Stimulated activated CD4-positive, alpha-beta T cell treated with anti-CD3 and anti-CD28 coated beads, Interleukin-4, amount 100 ng/mL, for 4 hours (primary cell): ENCODE measurements at places on chromosomes 1 and 21.

DNA sequence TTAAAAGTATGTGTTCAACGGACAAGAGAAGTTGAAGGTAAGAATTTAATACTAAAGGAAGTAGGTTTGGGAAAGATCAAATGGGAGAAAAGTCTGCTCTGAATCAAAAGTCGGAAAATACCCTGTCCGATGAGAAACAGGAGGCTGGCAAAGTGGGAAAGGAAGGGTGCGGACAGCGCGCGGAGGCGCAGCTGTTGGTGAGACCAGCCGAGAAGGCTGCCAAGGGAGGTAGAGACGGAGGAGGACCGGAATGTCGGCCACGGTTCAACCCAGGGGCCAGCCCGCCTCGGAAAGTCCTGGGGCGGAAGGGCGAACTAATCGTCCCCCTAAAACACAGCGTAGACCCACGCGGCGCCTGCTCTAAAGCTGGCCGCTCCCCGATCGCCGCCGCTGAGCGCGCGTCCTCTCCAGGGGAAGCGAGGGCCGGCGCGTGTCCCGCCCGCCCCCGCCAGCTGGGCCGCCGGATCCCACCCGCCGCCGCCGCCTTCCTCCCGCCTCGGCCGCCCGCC, 639 bp upstream of the SPATA1 start:
- no peak for DNase-seq

DNA sequence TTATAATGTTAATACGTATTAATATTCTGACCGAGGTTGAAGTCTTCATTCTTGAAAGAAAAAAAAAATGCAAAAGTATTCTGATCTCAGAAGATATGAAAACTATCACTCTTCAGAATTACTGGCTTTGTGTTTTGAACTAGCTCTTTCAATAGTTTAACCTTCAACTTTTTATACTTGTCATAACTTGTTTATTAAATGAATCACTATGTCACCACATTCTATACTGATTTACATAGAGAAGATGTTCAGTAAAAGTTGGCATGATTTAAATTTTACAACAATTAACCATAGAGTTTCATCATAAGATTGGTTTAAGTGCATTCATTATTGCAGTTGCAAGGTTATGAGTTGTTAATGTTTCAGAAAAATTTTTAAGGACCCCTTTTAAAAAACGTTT, 57.3 kb downstream of the HS2ST1 start:
- no peak for DNase-seq

- no peak for DNase-seq
These were observed 41.3 kb upstream of the ENAH start for GRCh38 chr1:225694151-225694603.

DNA sequence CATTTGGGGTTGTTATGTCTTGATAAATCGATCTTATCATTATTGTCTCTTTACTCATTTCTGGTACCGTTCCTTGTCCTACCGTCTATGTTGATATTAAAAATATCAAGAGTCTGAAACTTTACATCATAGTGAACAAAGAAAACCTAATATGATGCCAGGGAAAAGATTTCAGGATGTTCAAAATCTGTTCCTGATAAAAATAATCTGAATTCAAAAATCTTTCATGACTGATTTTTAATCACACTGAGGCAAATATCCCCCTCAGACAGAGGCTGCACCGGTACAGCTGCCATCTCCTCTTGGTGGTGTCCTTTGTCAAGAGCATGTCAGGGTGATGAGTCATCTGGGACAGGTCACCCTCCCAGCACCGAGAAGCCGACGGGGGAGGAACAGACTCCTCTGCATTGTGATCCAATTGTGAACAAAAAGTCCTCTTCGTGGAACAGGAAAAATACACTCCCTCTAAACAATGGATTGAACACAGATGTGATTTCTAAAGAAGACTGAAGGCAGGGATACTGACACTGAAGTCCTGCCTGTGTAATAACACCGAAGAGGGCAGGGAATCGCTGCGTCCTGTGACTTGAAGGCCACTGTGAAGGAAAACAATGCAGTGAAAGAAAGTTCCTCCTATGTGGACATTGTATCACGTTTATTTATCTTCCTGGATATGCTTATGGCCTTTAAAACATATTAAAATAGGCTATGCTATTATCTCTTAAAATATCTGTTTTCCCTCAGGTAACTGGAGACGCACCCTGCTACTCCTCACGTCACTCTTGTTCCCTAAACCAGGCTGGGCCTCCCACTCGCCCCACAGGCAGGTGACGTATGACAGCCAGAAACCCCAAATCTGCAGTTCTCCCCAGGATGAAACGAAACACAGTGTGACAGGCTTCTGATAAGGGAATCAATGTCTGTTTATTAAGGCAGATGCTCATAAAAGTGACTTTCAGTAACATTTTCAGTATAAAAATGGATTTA, 4.3 kb upstream of the SPATC1L start:
- DNase-seq: no peak

DNA sequence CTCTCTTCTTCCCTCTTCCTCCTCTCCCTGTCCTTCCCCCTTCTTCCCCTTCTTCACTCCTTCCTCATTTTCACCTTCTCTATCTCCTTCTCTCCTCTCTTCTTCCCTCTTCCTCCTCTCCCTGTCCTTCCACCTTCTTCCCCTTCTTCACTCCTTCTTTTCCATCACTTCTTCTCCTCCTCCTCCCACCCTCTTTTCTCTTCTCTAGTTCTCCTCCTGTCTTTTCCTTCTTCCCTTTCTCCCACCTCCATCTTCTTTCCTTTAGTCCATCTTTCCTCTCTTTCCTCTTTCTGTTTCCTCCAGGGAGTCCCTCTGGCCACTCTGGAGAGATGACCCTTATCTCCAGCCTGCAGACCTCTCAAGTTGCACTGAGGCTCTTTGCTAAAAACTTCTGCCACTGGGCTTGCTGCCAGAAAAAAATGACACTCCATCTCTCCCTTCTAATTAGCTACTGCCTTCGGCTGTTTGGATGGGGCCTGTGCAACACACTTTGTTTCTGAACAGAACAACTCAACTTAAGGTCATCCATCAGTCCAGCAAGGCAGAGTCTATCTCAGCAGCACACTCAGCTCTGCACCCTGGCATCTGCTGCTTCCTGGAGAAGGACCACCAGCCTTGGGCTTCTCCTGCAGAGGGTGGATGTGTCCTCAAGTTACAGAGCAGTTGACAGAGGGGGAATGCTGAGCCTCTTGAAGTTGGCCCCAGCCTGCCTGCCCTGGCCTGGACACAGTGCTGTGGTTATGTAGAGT, 538.8 kb downstream of the MATN1 start:
- no peak for DNase-seq

GRCh38 chr1:160522136-160522535, 919 bp downstream of the SLAMF6 start:
- no peak for DNase-seq

DNA sequence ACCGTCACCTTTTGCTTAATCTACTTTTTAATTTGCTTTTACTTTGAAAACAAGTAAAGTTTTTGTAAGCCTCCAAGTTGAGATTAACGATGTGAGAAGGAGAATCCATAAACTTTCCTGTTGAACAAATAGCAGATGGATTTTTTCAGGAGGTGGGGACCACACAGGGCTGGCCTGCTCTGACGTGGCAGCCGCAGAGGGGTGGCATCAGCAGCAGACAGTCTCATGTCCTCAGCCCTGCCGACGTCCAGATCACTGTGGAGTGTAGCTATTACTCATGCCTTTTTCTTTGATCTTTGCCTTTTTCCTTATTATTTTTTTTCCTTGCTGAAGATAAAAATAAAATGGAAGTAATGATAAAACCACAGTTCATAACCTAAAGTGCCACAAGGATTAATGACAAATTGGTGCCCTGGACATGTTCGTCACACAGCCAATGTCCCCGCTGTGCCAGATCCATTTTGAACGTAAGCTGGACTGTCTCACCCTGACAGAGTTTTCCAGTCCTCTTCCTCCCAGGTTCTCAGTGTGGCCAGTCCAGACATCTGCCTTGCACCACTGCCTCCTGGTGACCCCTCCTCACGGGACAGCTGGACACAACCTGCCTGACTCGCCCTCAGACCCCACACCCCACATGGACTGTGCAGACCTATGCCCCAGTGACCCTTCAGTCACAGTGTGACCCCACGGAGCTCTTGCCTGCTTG, 15.4 kb upstream of the ZBTB21 start:
- no peak for DNase-seq

GRCh38 chr1:246318622-246319021, 188.5 kb downstream of the SMYD3 start:
- no peak for DNase-seq

- DNase-seq: no peak
These were observed 29.7 kb upstream of the TNFRSF1B start for GRCh38 chr1:12136916-12137610.

DNA sequence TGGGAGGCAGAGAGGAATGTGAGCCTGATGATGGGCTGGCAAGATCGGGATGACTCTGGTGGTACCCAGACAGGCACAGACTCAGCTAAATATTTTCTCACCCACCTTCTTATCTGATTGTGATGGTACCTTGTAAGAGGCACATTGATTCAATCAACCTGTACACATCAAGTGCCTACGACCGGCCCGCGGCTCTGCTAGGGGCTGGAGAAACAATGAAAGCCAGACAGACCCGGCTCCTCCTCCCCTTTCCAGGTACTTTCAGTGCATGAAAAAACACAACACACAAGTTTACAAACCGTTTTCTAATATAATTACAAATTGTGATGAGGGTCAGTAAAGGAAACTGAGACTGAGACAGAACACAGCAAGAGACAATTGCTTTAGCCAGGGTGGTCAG, 115.0 kb downstream of the LACTBL1 start:
- DNase-seq: no peak

- no peak for DNase-seq
These were observed 37.4 kb downstream of the JAM2 start for GRCh38 chr21:25676451-25676850.

DNA sequence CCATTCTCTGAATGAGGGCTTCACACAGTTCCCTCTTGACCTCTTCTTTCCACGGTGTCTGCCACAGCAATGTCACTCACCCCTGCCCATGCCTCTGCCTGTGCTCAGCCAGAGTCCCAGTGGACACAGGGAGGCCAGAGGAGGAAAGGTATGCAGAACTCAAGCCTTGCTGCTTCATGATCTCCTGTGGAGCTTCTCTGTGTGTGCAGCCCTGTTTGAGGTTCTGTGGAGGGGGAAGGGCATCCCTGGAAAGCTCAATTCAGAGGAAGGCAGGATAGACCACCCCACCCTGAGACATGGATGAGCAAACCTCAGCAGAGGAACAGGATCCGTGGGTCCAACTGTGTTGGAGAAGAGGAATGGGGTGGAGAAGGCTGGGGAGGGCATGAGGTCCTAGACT, 2.0 kb downstream of the HCN3 start:
- DNase-seq: no peak

GRCh38 chr1:36516372-36517010, 33.8 kb upstream of the CSF3R start:
- peak; percentile 37 for DNase-seq

DNA sequence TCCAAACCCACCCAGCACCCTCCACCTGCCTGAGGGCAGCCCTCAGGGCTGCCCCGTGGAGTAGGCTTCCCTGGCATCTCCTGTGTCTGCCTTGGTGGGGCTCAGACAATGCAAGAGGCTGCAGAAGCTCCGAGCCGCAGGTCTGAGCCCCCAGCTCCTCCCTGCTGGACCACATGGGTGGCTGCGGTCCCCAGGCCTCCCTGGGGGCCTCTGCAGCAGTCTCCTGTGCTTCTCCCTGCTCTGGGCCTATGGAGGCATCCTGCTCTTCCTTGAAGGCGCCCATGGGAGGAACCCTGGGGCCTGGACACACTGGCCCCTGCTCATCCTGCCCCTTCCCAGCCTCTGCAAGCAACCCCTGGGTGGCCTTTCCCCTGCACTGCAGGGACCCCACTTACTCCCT, 86.1 kb upstream of the ACTRT2 start:
- DNase-seq: no peak

GRCh38 chr1:1197188-1197500, 9.2 kb downstream of the TNFRSF18 start:
- DNase-seq: no peak

DNA sequence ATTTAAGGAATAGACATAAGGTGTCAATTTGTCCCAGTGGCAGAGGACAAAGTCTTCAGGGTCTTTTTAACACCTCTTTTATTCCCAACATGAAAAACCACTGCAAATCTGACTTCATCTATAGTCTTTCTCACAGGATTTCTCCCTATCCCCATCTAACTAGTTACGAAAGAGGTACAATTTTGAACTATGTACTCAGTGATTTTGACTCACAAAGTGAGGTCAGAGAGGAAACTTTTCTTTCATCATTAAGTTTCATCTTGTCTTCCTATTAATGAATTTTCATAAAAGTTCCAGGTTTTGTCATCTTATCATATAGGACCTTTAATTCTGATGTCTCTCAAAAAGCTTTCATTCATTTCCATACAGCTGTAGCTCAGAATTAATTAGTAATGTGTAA, 63.3 kb downstream of the ASH1L start:
- DNase-seq: no peak

DNA sequence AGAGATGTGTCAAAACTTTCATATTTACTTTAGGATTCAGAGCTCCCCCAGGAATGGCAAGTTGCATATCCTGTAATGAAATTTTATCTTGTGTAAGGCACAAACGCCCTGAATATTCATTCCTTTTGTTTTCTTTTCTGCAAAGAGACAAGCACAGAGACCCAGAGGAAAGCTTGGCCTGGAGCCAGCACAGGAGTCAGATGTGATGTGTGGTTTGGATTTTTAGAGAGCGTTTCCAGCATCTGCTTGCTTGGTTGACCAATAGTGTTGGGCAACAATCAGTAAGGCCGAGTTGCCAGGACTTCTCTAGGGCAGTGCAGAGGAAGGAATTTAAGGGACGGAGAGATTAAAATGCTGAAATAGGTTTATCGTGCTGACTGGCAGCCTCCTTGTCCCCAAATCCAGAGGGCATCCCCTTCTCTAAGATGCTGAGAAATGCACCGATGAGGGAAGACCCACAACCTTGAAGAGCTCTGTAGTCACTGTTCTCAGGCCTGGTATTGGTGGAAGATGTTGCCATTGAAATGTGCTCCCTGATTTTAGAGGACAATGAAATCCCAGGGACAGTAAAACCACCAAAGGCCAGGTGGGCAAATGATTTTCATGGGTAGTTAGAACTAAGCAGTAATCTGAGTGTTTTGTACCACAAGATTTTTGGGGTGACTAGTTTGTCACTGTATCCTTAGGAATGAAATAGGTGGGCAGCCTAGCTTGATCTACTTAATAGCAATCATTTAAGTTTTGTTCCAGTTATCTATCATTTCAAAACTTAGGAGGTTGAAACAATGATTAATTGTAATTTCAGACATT, 37.9 kb upstream of the RHOU start:
- DNase-seq: no peak

GRCh38 chr21:46478910-46479309, 20.2 kb downstream of the DIP2A start:
- no peak for DNase-seq

GRCh38 chr21:40901691-40902090, 54.7 kb upstream of the DSCAM start:
- no peak for DNase-seq
